Calu3 (cell line): ENCODE measurements at places on chromosomes 11 and 22. TPM values are rescaled to one million over a fixed set of nuclear protein-coding genes. Genes with fewer than 3 reads are reported as not detected.

- peaks cover 67% of the 10 kb centered on the region for H3K36me3 ChIP-seq
- DNase-seq: peak; percentile 62
- H3K27ac ChIP-seq: peak overlapping the region; percentile 61
- H3K27me3 ChIP-seq: no peaks in the 10 kb centered on the region
- H3K4me1 ChIP-seq: peaks cover 65% of the 10 kb centered on the region
Observed at GRCh38 chr11:63567044-63567840, 4.1 kb upstream of the PLAAT2 start.

Gene POLD4
- total RNA-seq: 95.1 and 119 TPM in 2 replicates

GRCh38 chr11:5938603-5938965 lies 3.5 kb upstream of the OR56A3 start:
- no peak overlapping the region for H3K27ac ChIP-seq
- H3K36me3 ChIP-seq: no peaks in the 10 kb centered on the region
- H3K4me1 ChIP-seq: no peaks in the 10 kb centered on the region
- no peak overlapping the region for H3K4me3 ChIP-seq
- DNase-seq: no peak
- H3K27me3 ChIP-seq: no peaks in the 10 kb centered on the region

GRCh38 chr11:101195294-101195693 lies 65.7 kb upstream of the PGR start:
- H3K4me3 ChIP-seq: no peak overlapping the region
- no peaks in the 10 kb centered on the region for H3K36me3 ChIP-seq
- H3K4me1 ChIP-seq: no peaks in the 10 kb centered on the region
- no peak for DNase-seq

Gene KLHL35
- total RNA-seq: 1.3 and 2.1 TPM in 2 replicates

GRCh38 chr11:819129-819931 lies 616 bp downstream of the PNPLA2 start:
- peak; percentile 93 for DNase-seq
- peak overlapping the region; percentile 88 for H3K27ac ChIP-seq
- H3K27me3 ChIP-seq: no peaks in the 10 kb centered on the region
- H3K36me3 ChIP-seq: peaks cover 76% of the 10 kb centered on the region
- H3K4me1 ChIP-seq: peaks cover 9% of the 10 kb centered on the region

- H3K36me3 ChIP-seq: peaks cover 22% of the 10 kb centered on the region
- H3K27me3 ChIP-seq: no peaks in the 10 kb centered on the region
- no peak overlapping the region for H3K27ac ChIP-seq
- peak overlapping the region; percentile 93 for H3K4me3 ChIP-seq
- H3K4me1 ChIP-seq: peaks cover 31% of the 10 kb centered on the region
Observed at GRCh38 chr11:93542811-93543229, 371 bp downstream of the SMCO4 start.

Gene OR9Q1
- not detected in 2 replicates for total RNA-seq

DNA sequence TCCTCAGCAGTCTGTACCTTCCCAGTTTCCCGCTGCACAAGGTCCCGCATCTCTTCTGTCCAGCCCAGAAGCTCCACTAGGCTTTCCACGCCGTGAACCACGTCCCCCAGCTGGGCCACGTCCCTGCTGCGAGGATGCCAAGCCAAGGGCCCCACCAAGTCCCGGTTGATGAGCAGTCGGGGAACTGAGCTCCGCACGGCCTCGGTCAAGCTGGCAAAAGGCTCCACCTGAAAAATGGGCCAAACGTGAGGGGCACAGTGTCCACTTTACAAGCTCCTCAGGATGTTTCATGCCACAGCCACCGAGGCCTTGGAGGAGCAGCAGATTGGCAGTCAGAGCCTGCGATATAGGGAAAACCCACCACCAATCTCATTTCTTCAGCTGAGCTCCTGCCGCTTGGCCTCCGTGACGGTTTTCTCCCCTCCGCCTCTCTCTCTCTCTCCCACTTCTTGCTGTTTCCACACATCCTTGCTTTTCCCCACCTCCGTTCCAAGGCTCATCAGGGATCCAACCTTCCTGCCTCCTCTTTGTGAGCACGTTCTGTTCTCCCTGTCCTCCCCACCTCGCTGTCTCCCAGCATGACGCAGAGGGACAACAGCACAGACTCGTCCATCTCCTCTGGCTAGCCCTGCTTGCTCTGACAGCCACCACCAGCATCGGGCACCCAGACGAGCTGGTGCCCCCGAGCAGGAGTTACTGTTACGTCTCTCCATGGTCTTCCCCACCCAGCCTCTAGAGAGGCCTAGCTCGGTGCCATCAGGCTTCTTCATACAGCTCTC lies 11.5 kb downstream of the RIC8A start:
- H3K4me1 ChIP-seq: no peaks in the 10 kb centered on the region
- DNase-seq: no peak
- H3K36me3 ChIP-seq: peaks cover 27% of the 10 kb centered on the region
- no peak overlapping the region for H3K4me3 ChIP-seq

- H3K27me3 ChIP-seq: no peaks in the 10 kb centered on the region
- H3K27ac ChIP-seq: no peak overlapping the region
- H3K36me3 ChIP-seq: no peaks in the 10 kb centered on the region
- no peak overlapping the region for H3K4me3 ChIP-seq
- DNase-seq: no peak
- H3K4me1 ChIP-seq: peaks cover 47% of the 10 kb centered on the region
Observed at GRCh38 chr11:86812981-86813380, 12.6 kb downstream of the PRSS23 start.

Gene DRD2
- 0.45 and 0.54 TPM in 2 replicates for total RNA-seq

DNA sequence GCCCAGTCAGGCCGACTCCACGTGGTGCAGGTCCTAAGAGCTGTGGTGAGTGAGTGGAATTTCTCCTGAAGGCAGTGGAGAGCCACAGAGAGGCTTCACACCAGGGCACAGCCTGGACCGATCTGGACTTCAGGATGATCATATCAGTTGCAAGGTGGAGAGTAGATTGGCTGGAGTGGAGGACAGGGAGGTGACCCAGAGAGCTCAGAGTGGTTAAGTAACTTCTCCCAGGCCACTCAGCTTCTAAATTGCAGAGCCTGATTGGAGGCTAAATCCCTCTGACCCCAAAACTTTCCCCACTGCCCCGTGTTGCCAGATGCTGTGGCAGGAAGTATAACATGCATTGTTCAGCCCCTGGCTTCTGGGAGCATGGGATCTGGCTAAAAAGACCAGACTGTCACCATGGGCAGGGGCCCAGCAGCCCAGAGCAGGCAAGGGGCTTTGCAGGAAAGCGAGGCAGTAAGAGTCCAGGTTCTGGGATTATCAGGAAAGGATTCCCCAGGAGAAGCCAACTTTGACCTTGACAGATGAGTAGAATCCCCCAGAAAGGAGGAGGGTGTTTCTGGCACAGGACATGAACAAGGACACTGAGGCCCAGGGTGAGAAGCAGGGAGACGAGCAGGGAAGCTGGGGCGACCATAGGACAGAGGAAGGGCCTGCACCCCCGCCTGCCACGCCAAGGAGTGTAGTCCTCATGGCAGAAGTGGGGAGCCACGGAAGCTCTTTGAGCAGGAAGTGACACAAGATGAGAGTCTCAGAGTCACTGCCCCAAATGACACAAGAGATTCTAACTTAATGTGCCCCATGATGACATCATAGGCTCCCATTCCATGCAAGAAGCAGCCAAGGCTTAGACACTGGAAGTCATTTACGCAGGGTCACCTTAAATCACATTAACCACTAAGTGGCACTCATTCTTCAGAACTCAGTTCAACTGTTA lies 4.8 kb downstream of the SLC35C1 start:
- H3K27ac ChIP-seq: no peak overlapping the region
- no peak overlapping the region for H3K4me3 ChIP-seq
- no peaks in the 10 kb centered on the region for H3K27me3 ChIP-seq
- H3K4me1 ChIP-seq: peaks cover 16% of the 10 kb centered on the region
- H3K36me3 ChIP-seq: peaks cover 42% of the 10 kb centered on the region
- no peak for DNase-seq

DNA sequence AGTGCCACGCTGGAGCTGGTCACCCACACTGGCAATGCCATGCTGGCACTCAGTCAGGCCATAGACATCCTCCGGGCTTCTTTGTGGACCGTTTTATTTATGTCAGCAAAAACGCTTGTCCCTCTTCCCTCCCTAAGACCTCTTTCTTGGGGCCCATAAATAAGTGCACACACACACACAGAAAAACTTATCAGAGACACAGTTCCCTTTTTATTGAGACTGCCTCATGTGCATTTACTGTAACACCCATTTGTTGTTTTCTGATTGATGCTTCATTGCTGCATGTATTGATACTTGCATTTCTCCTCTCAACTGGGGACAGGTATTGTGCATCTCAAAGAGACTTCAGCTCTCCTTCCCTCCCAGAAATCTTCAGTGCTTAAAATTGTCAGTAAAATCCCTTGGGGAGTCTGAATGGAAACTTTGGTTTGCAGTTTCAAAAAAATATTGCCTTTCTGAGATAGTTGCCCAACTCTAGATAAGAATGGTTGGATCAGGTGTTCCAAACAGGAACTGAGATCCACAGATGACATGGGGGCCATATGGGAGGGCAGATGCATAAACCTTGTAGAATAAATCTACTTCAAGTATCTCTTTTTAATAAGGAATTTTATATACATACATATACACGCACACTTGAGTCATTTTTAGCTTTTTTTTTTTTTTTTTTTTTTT lies 50.9 kb downstream of the PPP2R1B start:
- no peak for DNase-seq
- peaks cover 25% of the 10 kb centered on the region for H3K36me3 ChIP-seq
- H3K27me3 ChIP-seq: no peaks in the 10 kb centered on the region
- H3K4me1 ChIP-seq: peaks cover 18% of the 10 kb centered on the region
- H3K4me3 ChIP-seq: no peak overlapping the region
- H3K27ac ChIP-seq: no peak overlapping the region

DNA sequence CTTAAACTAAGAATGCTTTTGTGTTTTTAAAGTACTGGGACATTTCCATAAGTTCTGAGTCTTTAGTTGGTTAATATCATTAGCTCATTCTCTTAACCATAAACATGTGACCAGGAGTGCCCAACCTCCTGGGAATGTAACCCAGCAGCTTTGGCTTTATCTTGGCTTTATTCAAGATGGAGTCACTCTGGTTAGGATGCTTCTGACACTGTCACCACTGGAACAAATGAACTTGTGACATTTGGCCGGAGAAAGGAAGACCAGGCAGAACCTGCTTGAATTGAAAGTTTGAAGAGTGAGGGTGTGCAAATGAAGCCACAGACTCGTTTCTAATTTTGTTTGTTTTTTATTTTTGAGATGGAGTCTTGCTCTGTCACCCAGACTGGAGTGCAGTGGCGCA lies 54.6 kb downstream of the OSBP2 start:
- no peaks in the 10 kb centered on the region for H3K36me3 ChIP-seq
- H3K27ac ChIP-seq: no peak overlapping the region
- no peak for DNase-seq
- H3K27me3 ChIP-seq: no peaks in the 10 kb centered on the region

Gene AIFM3
- 3.1 and 4.2 TPM in 2 replicates for total RNA-seq

GRCh38 chr11:17513853-17514252 lies 30.4 kb downstream of the USH1C start:
- H3K4me3 ChIP-seq: no peak overlapping the region
- H3K4me1 ChIP-seq: peaks cover 3% of the 10 kb centered on the region
- no peaks in the 10 kb centered on the region for H3K36me3 ChIP-seq
- H3K27ac ChIP-seq: no peak overlapping the region

GRCh38 chr22:44638971-44639760 lies 62.8 kb upstream of the PRR5 start:
- H3K4me3 ChIP-seq: no peak overlapping the region
- no peak for DNase-seq

GRCh38 chr22:50016988-50017700 lies 4.6 kb upstream of the IL17REL start:
- peaks cover 17% of the 10 kb centered on the region for H3K27me3 ChIP-seq
- H3K36me3 ChIP-seq: peaks cover 10% of the 10 kb centered on the region
- DNase-seq: peak; percentile 79

DNA sequence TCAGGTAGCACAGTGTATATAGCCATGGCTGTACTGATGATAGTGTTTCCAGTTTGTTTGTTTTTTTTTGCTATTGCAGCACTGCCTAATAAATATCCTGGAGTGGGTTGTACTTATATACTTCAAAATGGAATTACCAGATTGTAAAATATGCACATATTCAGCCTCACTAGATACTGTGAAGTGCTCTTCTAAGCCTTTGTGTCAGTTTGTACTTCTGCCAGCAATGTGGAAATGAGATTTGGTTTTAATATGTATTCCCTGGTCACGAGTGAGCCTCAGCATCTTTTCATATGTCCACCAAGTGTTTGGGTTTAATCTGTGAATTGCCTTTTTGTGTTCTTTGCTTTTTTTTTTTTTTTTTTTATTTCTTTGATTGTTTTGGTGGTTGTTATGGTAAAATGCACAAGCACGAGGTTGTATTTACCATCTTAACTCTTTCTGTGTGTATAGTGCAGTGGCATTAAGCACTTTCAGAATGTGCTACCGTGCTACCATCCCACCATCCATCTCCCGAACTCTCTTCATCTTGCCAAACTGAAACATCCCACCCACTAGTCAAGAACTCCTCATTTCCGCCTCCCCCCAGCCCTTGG lies 34.9 kb downstream of the ST3GAL4 start:
- H3K36me3 ChIP-seq: no peaks in the 10 kb centered on the region
- no peak overlapping the region for H3K4me3 ChIP-seq
- DNase-seq: no peak
- H3K27me3 ChIP-seq: no peaks in the 10 kb centered on the region

DNA sequence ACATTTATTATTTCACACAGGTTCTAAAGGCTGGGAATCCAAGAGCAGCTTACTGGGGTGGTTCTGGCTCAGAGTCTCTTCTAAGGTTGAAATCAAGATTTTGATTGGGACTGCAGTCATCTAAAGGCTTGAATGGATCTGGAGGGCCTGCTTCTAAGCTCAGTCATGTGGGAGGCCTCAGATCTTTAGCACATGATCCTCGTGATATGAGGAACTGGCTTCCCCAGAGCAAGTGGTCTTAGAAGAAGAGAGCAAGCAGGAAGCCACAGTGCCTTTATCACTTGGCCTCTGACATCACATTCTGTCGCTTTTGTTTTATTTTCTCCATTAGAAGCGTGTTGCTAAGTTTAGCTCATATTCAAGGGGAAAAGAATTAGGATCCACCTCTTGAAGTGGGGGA lies 88.9 kb downstream of the ARFGAP2 start:
- DNase-seq: no peak
- H3K4me1 ChIP-seq: peaks cover 8% of the 10 kb centered on the region
- no peak overlapping the region for H3K4me3 ChIP-seq
- H3K36me3 ChIP-seq: no peaks in the 10 kb centered on the region
- H3K27me3 ChIP-seq: no peaks in the 10 kb centered on the region
- no peak overlapping the region for H3K27ac ChIP-seq

DNA sequence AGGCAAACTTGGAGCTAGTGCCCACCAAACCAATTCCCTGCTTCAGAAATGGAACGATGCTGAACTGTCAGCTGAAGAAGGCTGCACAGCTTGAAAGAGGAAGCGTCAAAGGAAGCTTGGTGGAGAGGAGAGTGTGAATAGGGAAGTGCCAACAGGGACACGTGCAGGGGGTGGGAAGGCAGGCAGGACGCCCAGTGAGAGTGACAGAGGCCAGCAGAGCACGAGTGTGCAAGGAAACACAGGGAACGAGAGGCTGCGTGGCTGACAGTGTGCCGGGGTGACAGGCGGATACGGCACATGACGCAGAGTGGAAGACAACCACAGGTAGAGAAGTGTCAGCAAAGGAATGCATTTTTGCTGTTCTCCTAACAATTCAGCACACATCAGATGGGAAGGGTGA lies 196.4 kb downstream of the LARGE1 start:
- no peak for DNase-seq
- H3K36me3 ChIP-seq: no peaks in the 10 kb centered on the region
- H3K27ac ChIP-seq: no peak overlapping the region
- no peak overlapping the region for H3K4me3 ChIP-seq

GRCh38 chr11:35615921-35616900 lies 2.0 kb upstream of the FJX1 start:
- H3K4me3 ChIP-seq: peak overlapping the region; percentile 87
- peaks cover 29% of the 10 kb centered on the region for H3K36me3 ChIP-seq
- H3K4me1 ChIP-seq: peaks cover 33% of the 10 kb centered on the region
- H3K27ac ChIP-seq: no peak overlapping the region
- peaks cover 34% of the 10 kb centered on the region for H3K27me3 ChIP-seq
- DNase-seq: peak; percentile 30

- peaks cover 62% of the 10 kb centered on the region for H3K36me3 ChIP-seq
- peaks cover 82% of the 10 kb centered on the region for H3K4me1 ChIP-seq
- no peak overlapping the region for H3K4me3 ChIP-seq
- H3K27ac ChIP-seq: no peak overlapping the region
Observed at GRCh38 chr22:45157907-45158306, 5.8 kb upstream of the NUP50 start.
